ENCODE measurements at places on chromosomes 11 and 22.
A peak's percentile ranks its signal among the peaks of the same experiment; 100 is the strongest.

- H3K27me3 ChIP-seq: no peaks in the 10 kb centered on the region
- no peak overlapping the region for H3K4me3 ChIP-seq
- DNase-seq: no peak
- peaks cover 21% of the 10 kb centered on the region for H3K4me1 ChIP-seq
- H3K36me3 ChIP-seq: no peaks in the 10 kb centered on the region
Observed at GRCh38 chr11:129277198-129277843, 85.2 kb upstream of the ARHGAP32 start.

GRCh38 chr11:17979770-17980371, 33.0 kb downstream of the SERGEF start:
- H3K36me3 ChIP-seq: peaks cover 2% of the 10 kb centered on the region
- peak; percentile 46 for DNase-seq
- H3K4me1 ChIP-seq: no peaks in the 10 kb centered on the region

DNA sequence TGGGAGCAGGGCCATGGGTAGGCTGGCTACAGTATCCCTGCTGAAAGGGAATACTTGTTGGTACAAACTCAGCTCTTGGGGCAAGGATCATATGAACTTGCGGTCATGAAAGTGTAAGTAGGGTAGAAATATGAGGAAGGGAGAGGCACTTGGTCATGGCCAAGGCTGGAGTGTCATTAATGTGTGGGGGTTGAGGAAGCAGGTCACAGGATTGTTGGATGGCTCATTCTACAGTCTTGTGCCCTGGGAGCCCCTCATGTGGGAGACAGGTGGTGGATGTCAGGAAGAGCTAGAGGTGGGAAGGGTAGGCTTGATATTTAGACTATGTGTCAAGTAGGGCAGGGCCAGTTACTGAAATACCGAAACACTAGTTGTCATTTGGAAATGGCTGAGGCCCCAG, 95.5 kb downstream of the RRM1 start:
- DNase-seq: no peak
- no peaks in the 10 kb centered on the region for H3K4me1 ChIP-seq
- no peaks in the 10 kb centered on the region for H3K36me3 ChIP-seq
- H3K27ac ChIP-seq: no peak overlapping the region

DNA sequence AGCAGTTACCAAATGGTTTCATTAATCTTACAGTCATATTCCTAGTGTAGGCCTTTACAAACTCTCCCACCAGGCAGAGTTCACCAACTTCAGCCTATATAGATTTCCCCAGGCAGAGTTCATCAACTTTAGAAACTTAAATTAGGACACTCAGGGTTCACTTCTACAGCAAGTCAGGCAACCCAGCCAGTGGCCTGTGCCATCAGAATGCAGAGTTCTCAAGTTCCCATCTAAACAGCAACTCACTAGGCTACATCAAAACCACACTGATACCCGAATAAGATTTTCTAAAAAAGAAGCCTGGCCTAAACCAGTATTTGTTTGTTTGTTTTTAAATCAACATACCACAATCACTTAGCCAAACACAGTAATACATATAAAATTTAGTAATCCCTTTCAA, 33.7 kb downstream of the PICALM start:
- peaks cover 5% of the 10 kb centered on the region for H3K36me3 ChIP-seq
- no peak overlapping the region for H3K4me3 ChIP-seq
- no peaks in the 10 kb centered on the region for H3K27me3 ChIP-seq
- no peaks in the 10 kb centered on the region for H3K4me1 ChIP-seq

DNA sequence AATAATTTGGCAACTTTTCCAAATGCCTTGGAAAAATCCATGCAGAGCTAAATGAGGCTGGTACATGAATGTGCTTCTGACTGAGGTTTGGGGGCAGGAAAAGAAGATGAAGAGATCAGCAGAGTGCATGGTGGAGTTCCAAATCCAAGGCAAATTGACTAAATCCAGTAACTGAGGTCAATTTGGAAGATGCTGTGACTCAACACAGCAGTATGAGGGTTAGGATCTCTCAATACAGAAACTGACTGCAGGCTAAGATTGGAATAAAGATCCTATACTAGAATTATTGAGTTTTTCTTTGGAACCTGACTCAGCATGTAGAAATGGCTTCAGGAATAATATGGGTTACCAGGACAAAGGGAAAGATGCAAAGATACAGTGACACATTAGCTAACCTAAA, 99.3 kb upstream of the FAT3 start:
- no peaks in the 10 kb centered on the region for H3K4me1 ChIP-seq
- no peaks in the 10 kb centered on the region for H3K27me3 ChIP-seq
- no peaks in the 10 kb centered on the region for H3K36me3 ChIP-seq
- H3K4me3 ChIP-seq: no peak overlapping the region

DNA sequence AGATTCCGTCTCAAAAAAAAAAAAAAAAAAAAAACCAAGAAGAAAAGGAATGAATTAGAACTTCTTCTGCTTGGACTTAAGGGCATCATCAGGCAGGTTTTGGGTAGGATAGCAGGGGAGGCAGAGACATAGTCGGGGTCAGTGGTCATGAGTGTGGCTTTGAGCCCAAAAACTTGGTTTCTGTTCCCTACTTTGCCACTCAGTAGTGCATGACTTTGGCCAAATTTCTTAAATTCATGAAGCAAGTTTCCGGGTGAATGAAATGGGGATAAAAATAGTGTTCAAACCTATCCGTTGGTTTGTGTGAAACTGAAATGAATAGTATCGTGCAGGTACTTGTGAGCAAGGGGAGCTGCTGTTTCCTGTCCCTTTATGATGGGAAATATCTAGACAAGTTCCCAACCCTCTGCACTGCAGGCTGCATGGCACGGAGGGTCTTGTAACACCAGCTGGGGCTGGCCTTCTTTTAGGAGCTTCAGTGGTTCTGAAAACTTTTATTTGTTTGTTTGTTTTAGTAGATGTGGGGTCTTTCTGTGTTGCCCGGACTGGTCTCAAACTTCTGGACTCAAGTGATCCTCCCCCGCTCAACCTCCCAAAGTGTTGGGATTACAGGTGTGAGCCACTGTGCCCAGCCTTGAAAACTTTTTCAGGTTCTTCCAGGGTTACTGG, 18.4 kb downstream of the NEAT1 start:
- peaks cover 53% of the 10 kb centered on the region for H3K36me3 ChIP-seq

GRCh38 chr11:27861706-27862430, 161.6 kb upstream of the BDNF start:
- H3K27me3 ChIP-seq: no peaks in the 10 kb centered on the region
- no peaks in the 10 kb centered on the region for H3K4me1 ChIP-seq
- no peak overlapping the region for H3K27ac ChIP-seq

- H3K27me3 ChIP-seq: peaks cover 7% of the 10 kb centered on the region
- no peaks in the 10 kb centered on the region for H3K4me1 ChIP-seq
- no peak overlapping the region for H3K4me3 ChIP-seq
- no peak for DNase-seq
- H3K36me3 ChIP-seq: no peaks in the 10 kb centered on the region
Observed at GRCh38 chr11:115170133-115170815, 333.9 kb downstream of the CADM1 start.

GRCh38 chr11:65911682-65912568, 6.9 kb downstream of the C11orf68 start:
- H3K27ac ChIP-seq: no peak overlapping the region
- DNase-seq: no peak
- H3K4me1 ChIP-seq: peaks cover 26% of the 10 kb centered on the region
- H3K27me3 ChIP-seq: no peaks in the 10 kb centered on the region

DNA sequence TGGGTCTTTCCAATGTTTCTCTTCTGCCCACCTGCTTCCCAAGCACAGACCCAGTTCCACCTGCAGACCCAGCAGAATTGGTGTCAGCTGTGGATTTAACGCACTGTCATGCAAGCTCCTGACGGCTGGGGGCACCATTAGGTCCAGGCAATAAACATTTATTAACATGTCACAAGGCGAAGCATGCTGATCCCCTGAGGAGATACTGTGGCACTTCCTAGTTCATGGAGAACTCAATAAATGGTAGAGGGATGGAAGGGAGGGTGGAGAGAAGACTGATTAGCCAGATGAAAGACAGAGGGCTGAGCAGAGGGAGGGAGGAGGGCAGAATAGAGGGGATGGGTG, 68.3 kb upstream of the TSPAN18 start:
- no peak overlapping the region for H3K4me3 ChIP-seq
- no peaks in the 10 kb centered on the region for H3K36me3 ChIP-seq
- DNase-seq: peak; percentile 33
- no peak overlapping the region for H3K27ac ChIP-seq

DNA sequence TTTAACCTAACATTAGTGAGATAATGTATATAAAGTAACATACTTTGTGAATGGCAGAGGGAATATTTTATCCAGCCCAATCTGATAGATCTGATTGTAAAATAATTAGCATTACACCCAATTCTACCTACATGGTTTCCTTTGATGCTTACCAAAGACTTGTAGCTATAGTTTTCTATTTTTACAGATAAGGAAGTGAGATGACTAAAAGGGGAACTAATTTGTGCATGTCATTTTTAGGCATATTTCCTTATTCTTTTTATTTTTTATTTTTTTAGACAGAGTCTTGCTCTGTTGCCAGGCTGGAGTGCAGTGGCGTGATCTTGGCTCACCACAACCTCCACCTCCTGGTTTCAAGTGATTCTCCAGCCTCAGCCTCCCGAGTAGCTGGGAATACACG, 793.7 kb upstream of the LRRC4C start:
- no peaks in the 10 kb centered on the region for H3K36me3 ChIP-seq
- H3K4me3 ChIP-seq: no peak overlapping the region
- no peaks in the 10 kb centered on the region for H3K4me1 ChIP-seq
- no peaks in the 10 kb centered on the region for H3K27me3 ChIP-seq
- no peak overlapping the region for H3K27ac ChIP-seq
- DNase-seq: no peak

GRCh38 chr11:60310407-60310998, 16.6 kb upstream of the MS4A6E start:
- no peaks in the 10 kb centered on the region for H3K36me3 ChIP-seq
- H3K27me3 ChIP-seq: no peaks in the 10 kb centered on the region
- no peak overlapping the region for H3K4me3 ChIP-seq

GRCh38 chr22:30704978-30705377, 10.3 kb downstream of the OSBP2 start:
- no peaks in the 10 kb centered on the region for H3K36me3 ChIP-seq
- H3K27me3 ChIP-seq: no peaks in the 10 kb centered on the region
- no peak for DNase-seq

GRCh38 chr11:129932381-129933067, 37.1 kb upstream of the NFRKB start:
- no peaks in the 10 kb centered on the region for H3K27me3 ChIP-seq
- peaks cover 9% of the 10 kb centered on the region for H3K4me1 ChIP-seq
- no peak overlapping the region for H3K27ac ChIP-seq
- DNase-seq: no peak
- H3K4me3 ChIP-seq: no peak overlapping the region

DNA sequence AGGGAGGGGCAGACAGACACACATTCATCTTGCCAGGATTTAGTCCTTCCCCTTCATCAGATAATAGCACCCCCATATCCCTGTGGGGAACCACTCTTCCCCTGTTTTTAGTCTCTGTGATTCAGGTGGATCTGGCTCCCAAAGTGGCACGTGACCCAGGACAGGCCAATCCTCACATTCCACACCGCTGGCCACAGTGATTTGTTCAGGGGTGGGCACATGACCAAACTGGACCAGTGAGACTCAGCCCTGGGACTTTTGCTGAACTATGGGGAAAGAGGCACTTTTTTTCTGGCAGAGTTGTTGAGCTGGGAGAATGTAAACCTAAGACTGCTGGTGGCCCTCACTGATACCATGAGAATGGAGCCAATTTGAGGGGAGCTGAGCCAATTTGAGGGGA, 19.1 kb upstream of the KCNJ11 start:
- H3K27me3 ChIP-seq: no peaks in the 10 kb centered on the region
- H3K4me1 ChIP-seq: peaks cover 3% of the 10 kb centered on the region
- DNase-seq: no peak
- no peak overlapping the region for H3K4me3 ChIP-seq

DNA sequence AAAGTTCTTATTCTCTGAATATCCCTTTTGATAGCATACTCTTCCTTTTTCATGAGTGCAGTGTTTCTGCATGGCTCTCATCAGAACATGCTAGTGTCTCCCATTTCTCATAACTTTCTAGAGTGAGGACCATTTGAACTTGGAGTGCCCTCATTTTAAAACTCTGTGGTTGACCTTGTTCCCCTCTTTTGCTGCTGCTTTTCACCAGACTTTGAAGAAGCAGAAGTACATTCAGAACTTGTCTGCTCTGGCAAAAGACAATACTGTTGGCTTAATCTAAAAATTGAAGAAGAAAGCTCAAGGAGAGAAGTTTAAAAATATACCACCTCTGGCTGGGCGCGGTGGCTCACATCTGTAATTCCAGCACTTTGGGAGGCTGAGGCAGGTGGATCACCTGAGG, 35.0 kb downstream of the PPARA start:
- DNase-seq: peak; percentile 44
- H3K27ac ChIP-seq: no peak overlapping the region
- H3K4me3 ChIP-seq: no peak overlapping the region
- H3K4me1 ChIP-seq: no peaks in the 10 kb centered on the region

- peaks cover 3% of the 10 kb centered on the region for H3K4me1 ChIP-seq
- H3K36me3 ChIP-seq: no peaks in the 10 kb centered on the region
- H3K27ac ChIP-seq: no peak overlapping the region
- H3K27me3 ChIP-seq: no peaks in the 10 kb centered on the region
- DNase-seq: no peak
Observed at GRCh38 chr22:20175597-20175900, 24.7 kb upstream of the CCDC188 start.

DNA sequence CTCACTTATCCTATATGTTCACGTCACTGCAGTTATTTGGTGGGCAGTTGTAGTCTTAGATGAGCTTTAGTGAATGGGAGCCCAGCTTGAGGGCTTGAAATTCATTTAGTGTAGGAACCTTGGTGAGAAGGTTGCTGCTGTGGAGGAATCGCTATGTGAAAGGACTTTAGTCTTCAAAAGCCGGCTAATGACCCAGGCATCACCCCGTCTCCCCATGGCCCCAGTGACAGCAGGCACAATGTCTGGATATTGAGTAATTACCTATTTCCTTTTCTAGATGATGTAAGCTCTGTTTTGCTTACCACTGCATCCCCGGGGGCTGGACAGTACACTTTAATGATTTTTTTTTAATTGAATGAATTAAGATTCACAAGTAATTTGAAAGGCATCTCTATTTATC, 283.2 kb downstream of the ST3GAL4 start:
- H3K27me3 ChIP-seq: peaks cover 14% of the 10 kb centered on the region
- no peaks in the 10 kb centered on the region for H3K4me1 ChIP-seq
- DNase-seq: no peak
